ENCODE measurements at places on chromosomes 13 and 19.

DNA sequence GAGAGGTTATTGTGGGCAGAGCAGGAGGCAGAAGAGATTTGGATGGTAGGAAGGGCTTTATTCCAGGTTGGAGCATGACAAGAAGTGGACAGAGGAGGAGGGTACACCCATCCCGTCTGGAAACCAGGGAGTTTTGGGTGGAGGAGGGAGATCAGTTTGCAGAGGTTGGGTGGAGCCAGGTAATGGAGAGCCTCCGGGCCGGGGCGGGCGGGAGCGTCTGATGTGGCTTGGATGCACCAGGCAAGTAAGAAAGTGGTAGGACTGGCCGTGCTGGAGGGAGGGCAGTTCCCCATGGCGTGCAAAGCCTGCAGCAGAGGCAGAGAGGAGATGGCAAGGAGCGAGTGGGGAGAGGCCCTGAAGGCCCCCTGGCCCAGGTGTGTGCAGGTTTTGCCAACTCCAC, 10.9 kb downstream of the IGFLR1 start:
- H3K36me3 ChIP-seq: peaks cover 86% of the 10 kb centered on the region
- DNase-seq: no peak
- H3K4me1 ChIP-seq: peaks cover 2% of the 10 kb centered on the region
- H3K4me3 ChIP-seq: no peak overlapping the region
- H3K27me3 ChIP-seq: no peaks in the 10 kb centered on the region

DNA sequence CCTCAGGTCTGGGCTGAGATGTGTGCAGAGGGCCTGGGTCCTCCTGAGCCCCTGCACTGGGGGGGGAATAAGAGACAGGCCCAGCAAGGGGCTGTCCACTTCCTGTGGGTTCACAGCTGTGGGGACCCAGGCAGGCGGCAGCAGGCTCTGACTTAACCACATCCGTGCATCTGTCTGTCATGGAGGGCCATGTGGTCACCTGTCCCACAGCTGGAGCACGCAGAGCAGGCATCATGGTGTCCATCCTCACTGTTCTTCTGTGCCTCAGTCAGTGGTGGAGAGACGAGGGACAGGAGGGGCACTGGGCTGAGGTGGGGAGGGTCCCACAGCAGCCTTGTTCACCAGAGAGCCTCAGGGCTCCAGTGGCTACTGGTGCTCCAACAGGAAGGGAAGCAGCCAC, 16.3 kb upstream of the KIR3DL3 start:
- no peaks in the 10 kb centered on the region for H3K4me1 ChIP-seq
- no peaks in the 10 kb centered on the region for H3K27me3 ChIP-seq
- no peaks in the 10 kb centered on the region for H3K36me3 ChIP-seq
- no peak for DNase-seq
- no peak overlapping the region for H3K27ac ChIP-seq

- peaks cover 18% of the 10 kb centered on the region for H3K4me1 ChIP-seq
- no peak overlapping the region for H3K27ac ChIP-seq
- H3K36me3 ChIP-seq: peaks cover 35% of the 10 kb centered on the region
- peaks cover 17% of the 10 kb centered on the region for H3K27me3 ChIP-seq
- H3K4me3 ChIP-seq: peak overlapping the region; percentile 44
Observed at GRCh38 chr19:7862413-7862951, 11.7 kb downstream of the PRR36 start.

GRCh38 chr13:113962386-113962785, 11.5 kb downstream of the C13orf46 start:
- no peak overlapping the region for H3K27ac ChIP-seq
- H3K4me1 ChIP-seq: peaks cover 2% of the 10 kb centered on the region
- H3K27me3 ChIP-seq: no peaks in the 10 kb centered on the region
- peaks cover 40% of the 10 kb centered on the region for H3K36me3 ChIP-seq

DNA sequence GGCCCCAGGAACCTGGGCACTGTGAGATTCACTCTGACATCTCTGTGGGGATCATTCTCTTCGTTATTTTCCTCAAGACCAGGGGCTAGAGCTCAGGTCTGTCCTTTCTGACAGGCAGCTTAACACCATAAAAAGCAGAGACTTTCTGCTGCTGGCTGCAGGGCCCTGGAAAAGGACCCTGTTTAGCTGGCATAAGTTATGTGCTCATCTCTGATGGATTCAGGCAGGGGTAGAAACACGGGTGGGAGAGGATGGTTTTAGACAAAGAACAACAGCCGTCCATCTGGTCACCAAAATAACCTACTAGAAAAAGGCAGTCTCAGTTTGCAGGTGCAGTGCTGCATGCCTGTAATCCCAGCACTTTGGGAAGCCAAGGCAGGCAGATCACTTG, 2.3 kb upstream of the GPI start:
- no peaks in the 10 kb centered on the region for H3K27me3 ChIP-seq
- H3K4me1 ChIP-seq: peaks cover 27% of the 10 kb centered on the region
- DNase-seq: no peak

DNA sequence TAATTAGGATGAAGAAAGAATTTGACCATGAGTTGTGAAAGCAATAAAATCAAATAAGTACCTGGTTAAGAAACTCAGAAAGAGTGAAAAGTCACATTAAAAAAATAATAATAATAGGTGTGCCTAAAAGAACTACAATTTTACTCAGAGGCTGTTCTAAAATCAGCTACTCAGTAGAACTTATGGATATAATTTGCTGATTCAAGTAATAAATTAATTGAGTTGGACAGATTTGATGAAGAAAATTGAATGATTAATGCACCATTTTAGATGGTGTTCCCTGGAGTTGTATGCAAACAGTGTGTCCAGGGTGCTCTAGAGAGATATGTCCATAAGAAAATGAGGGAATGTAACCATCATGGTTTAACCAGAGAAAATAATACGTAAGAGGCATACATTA, 2852.5 kb downstream of the PCDH9 start:
- DNase-seq: no peak
- no peaks in the 10 kb centered on the region for H3K4me1 ChIP-seq
- H3K4me3 ChIP-seq: no peak overlapping the region

- peaks cover 14% of the 10 kb centered on the region for H3K27me3 ChIP-seq
- peaks cover 17% of the 10 kb centered on the region for H3K4me1 ChIP-seq
- H3K4me3 ChIP-seq: peak overlapping the region; percentile 82
- H3K36me3 ChIP-seq: no peaks in the 10 kb centered on the region
- no peak for DNase-seq
Observed at GRCh38 chr19:42422092-42422900, 4.9 kb downstream of the LIPE start.

DNA sequence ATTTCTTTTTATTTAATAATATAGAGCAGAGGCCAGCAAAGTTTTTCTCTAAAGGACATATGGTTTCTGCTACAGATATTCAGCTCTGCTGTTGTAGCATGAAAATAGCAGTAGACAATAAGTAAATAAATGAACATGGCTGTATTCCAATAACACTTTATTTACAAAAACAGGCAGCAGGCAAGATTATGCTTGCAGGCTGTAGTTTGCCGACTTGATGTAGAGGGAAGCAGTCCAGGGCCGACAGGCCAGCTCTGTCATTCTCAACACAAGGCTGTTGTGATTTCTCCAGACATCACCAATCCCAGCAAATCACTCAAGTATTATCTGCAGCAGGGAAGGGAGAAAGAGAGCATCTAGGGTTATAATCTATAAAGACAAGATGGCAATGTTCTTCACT, 1062.5 kb upstream of the PCDH9 start:
- H3K4me1 ChIP-seq: no peaks in the 10 kb centered on the region
- H3K27me3 ChIP-seq: no peaks in the 10 kb centered on the region
- H3K36me3 ChIP-seq: no peaks in the 10 kb centered on the region
- no peak overlapping the region for H3K4me3 ChIP-seq
- DNase-seq: no peak

Measured in mesenchymal stem cell (in vitro differentiated cells and primary cell).